ENCODE measurements at places on chromosomes 6 and 20.

DNA sequence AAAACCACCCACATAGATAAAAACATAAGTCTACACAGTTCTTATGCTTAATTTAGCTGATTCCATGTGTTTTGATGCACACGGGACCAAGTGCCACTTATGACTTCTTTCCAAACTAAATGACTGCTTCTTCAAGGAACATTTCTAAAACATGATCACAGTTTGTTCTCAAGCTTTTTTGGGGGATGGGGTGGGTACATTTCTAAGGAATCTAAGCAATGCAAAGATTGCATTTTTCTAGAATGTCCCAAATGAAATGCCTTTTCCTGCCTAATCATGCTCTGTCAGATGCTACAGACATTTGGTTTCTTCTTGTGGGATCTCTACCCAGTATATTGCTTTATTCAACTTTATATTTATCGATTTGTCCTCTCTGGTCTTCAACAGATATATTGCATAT, 496.8 kb upstream of the JAG1 start:
- DNase-seq: no peak

- DNase-seq: no peak
These were observed 57.7 kb downstream of the ZDHHC14 start for GRCh38 chr6:157438611-157439111.

- no peak for DNase-seq
These were observed 238.1 kb upstream of the ARID1B start for GRCh38 chr6:156538875-156539660.

DNA sequence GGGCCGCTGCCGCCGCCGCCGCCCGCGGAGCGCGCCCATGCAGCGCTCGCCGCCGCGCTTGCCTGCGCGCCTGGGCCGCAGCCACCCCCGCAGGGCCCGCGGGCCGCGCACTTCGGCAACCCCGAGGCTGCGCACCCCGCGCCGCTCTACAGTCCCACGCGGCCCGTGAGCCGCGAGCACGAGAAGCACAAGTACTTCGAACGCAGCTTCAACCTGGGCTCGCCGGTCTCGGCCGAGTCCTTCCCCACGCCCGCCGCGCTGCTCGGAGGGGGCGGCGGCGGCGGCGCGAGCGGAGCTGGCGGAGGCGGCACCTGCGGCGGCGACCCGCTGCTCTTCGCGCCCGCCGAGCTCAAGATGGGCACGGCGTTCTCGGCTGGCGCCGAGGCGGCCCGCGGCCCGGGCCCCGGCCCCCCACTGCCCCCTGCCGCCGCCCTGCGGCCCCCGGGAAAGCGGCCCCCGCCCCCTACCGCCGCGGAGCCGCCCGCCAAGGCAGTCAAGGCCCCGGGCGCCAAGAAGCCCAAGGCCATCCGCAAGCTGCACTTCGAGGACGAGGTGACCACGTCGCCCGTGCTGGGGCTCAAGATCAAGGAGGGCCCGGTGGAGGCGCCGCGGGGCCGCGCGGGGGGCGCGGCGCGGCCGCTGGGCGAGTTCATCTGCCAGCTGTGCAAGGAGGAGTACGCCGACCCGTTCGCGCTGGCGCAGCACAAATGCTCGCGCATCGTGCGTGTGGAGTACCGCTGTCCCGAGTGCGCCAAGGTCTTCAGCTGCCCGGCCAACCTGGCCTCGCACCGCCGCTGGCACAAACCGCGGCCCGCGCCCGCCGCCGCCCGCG, 730 bp downstream of the INSM1 start:
- no peak for DNase-seq

All from coronary artery (tissue), 2 donors.